ENCODE measurements at places on chromosomes 3 and 15. TPM values are rescaled to one million over a fixed set of nuclear protein-coding genes. Genes with fewer than 3 reads are reported as not detected.

Gene P2RY12
- total RNA-seq: 0.72 TPM

DNA sequence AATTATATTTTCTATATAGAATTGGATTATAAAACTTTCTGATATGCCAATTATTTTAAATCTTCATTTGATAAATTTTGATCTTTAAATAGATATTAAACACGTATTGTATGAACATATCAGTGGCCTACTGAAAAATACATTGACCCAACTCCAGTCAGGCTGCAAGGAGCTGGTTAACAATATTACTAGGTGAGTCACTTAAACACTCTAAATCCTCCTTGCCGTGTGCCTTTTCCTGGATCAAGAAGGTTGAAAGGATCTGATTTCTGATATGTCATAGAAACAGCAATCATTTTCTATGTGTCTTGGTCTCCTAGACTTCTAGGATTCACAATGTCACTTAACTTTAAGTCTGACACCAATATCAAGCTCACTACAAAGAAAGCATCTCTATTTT, 123.2 kb downstream of the TP63 start:
- DNase-seq: no peak

GRCh38 chr15:73142802-73143762, 90.8 kb downstream of the NEO1 start:
- no peak for DNase-seq

Gene GOLGA6L7
- total RNA-seq: not detected

DNA sequence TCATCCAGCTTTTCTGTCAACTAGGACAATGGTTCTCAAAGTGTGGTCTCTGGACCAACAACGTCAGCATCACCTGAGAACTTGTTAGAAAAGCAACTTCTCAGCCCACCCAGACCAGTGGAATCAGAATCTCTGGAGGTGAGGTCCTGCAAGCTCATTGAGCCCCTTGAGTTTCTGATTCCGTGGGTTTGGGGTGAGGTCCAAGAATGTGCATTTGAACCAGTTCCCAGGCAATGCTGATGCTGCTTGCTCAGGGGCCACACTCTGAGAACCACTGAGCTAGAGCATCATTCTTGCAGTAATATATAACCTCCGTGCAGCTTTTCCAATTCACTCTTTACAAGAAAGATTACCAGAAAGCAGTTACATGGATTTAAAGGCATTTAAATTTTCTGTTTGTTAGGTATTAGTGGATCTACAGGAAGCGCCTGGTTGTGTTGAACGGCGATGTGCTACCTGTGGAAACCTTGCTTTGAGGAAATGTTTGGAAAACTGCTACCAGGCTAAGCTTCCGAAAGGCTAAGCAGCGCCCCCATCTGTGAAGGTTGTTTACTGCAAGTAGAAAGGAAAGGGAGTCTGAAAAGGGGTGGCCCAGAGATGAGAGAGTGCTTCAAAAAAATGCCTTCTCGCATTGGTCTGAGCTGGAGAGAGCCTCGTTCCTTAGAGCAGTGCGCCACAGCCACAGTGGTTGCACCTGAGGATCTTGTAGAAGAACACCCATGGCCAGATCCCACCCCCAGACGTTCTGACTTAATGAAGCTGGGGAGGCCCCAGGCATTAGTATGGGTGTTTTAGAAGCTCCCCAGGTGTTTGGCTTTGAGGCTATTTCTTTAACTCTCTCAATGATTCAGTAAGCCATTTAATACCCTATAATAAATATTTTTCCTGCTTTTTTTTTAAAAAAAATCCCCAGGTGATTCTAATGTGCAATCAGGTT, 50.0 kb downstream of the RLBP1 start:
- peak; percentile 73 for DNase-seq

DNA sequence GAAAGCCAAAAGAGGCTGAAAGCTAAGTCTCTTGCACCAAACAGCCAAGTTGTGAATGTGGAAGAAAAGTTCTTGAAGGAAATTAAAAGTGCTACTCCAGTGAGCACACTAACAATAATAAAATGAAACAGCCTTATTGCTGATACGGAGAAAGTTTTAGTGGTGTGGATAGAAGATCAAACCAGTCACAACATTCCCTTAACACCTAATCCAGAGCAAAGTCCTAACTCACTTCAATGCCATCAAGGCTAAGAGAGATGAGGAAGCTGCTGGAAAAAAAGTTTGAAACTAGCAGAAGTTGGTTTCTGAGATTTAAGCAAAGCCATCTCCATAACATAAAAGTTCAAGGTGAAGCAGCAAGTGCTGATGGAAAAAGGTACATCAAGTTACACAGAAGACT, 288.8 kb upstream of the RARB start:
- DNase-seq: no peak

DNA sequence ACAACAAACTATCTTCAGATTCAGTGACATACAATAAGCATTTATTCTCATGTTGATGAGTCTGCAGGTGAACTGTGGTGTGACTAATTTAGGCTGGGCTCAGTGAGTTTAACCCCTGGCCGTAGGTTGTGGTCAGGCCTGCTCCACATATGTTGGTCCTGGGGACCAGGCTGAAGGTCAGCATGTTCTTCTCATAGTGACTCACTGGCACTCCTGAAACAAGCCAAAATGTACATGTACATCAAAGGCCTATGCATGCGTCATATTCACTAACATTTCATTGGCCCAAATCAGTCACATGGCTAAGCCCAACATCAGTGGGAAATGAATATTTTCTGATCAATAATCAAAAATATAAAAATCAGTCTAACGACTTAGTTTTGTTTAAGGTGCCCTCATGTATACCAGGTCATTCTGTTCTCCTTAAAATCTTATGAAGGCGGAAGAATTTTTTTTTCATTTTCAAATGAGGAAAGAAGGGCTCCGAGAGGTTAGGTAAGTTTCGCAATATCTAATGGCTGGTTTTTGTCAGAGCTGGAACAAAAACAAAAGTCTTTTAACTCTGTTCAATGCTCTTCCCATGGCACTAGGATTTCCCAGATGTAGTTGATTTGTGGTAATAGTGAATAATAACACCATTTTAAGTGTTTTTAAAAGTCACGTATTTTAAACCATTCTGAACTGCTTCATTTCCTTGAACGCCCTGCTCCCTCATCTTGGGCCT, 148.5 kb downstream of the MFSD1 start:
- DNase-seq: no peak

Gene ALPK3
- total RNA-seq: 2.4 TPM

DNA sequence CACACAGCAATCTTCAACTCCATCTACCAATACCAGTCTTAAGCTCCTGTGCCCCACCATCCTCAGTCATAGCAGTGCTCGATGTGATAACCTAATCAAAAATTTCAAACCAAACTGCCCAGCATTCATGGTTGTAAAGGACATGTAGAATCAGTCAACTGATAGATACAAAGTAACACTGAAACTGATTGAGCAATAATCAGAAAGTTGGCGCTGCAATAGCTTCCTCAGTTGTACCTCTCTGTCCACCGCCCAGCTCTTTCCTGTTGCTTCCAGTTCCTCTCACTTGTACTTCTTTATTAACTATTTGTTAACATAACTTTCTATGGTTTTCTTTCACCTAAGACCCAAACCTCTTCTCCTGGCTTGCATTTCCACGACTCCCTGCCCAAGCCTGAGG, 745.7 kb downstream of the PDCD6IP start:
- DNase-seq: no peak

GRCh38 chr3:139468399-139468798, 7.9 kb downstream of the RBP2 start:
- no peak for DNase-seq

- DNase-seq: peak; percentile 47
Measured at GRCh38 chr3:152574461-152575079, 260.4 kb upstream of the P2RY1 start.

Gene PEX5L
- not detected for total RNA-seq

Gene TLR9
- 0.25 TPM for total RNA-seq

GRCh38 chr3:190173426-190173825, 52.7 kb upstream of the P3H2 start:
- DNase-seq: no peak

DNA sequence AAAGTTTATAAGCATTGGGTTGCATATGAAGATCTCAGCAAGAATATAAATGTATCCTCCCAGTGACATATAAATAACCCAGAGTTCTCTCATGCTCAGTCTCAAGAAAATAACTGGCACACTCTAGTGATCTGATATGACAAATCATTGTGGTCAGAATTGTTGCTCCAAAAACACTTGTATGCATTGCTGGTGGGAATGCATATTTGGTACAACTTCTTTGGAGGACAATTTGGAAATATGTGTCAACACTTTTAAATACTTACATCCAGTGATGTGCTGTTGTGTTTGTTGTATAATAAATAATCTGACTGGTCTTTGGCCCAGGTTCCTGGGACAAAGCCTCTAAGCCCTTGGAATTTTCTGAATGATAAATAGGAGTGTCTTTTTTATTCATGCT, 66.7 kb upstream of the STT3B start:
- no peak for DNase-seq

Gene XCR1
- total RNA-seq: 0.05 TPM

DNA sequence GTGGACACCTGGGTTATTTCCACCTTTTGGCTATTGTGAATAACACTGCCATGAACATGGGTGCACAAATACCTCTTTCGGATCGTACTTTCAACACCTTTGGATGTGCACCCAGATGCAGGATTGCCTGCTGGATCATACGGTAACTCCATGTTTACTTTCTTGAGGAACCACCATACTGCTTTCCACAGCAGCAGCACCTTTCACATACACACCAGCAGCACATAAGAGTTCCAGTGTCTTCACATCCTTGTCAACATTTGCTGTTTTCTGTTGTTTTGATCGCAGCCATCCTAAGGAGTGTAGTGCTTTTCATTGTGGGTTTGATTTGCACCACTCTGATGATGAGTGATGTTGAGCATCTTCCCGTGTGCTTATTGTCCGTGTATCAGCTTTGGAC, 51.3 kb downstream of the NUP210 start:
- DNase-seq: no peak

- no peak for DNase-seq
Measured at GRCh38 chr15:39287322-39288195, 293.3 kb upstream of the THBS1 start.

Gene IMPG2
- total RNA-seq: 0.08 TPM

- DNase-seq: no peak
Measured at GRCh38 chr3:166788936-166789335, 591.2 kb downstream of the ZBBX start.

DNA sequence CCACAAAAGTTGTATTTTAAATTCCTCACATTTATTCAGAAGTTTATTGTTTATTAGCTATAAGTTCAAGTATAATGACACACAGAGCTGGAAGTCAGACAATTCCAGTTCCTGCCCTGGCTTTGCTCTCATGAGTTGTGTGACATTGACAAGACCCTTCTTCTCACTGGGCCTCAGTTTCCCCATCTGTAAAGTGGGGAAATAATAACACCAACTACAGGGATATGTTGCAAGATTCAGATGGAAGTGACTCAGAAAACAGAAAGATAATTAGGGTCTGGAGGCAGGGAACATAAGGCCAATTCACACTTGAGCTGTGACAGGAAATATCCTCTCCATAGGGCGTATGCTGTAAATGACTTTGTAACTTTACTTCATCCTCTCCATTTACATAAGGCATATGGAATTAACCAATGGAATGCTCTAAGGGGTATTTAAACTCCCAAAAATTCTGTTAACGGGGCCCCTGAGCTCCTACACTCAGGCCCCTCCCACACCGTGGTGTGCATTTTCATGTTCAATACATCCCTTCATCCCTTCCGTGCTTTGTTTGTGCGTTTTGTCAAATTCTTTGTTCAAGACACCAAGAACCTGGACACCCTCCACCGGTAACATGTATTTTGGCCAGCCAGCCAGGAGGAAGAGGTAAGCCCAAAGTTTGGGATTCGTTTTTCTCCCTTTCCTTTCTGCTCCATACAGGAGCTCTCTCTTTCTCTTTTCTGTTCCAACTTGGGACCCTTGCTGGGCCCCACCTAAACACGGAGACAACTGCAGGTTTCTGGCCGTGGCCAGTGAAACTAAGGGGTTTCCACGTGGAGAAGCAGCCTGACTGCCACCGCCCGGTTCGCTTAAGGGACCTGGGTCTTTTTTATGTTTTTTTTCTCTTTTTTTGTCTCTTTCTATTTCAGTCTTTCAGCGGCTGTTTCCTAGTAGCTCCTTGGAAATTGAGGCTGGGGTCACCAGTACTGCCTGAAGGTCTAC, 16.9 kb downstream of the CYP11A1 start:
- no peak for DNase-seq

- no peak for DNase-seq
Measured at GRCh38 chr3:155149494-155149893, 69.4 kb downstream of the MME start.

DNA sequence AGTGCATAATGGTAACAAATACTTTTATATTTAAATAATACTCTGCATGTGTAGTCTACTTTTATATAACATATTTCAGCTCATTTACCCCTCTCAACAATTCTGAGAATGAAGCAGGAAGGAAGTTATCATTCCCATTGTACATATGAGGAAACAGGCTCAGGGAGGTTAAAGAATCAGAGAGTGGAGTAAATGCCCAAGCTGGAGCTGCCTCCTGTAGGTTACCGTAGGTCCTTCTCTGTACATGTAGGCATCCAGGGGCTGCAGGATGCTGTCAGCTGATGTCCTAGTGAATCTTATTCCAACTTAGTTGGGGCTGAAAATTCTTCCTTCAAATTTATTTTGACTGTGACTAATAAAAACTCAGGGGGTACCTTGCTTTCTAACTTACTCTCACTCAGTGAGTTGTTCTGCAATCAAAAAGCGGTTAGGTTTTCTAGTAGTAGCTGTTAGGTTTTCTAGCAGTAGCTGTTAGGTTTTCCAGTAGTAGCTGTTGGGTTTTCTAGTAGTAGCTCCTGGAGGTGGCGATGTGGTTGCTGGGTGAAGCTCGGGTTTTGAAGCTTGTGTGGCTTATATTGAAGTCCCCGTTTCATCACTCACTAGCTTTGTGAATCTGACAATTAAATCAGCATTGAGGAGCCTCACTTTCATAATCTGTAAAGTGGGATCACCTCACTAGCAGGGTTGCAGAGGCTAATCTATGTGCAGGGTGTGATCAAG, 357.0 kb downstream of the NR2F2 start:
- DNase-seq: no peak

- DNase-seq: no peak
Measured at GRCh38 chr3:78163379-78163778, 1123.5 kb downstream of the ROBO2 start.

GRCh38 chr3:105752791-105753415, 115.9 kb downstream of the CBLB start:
- DNase-seq: no peak

Gene DNAH12
- total RNA-seq: 0.02 TPM

DNA sequence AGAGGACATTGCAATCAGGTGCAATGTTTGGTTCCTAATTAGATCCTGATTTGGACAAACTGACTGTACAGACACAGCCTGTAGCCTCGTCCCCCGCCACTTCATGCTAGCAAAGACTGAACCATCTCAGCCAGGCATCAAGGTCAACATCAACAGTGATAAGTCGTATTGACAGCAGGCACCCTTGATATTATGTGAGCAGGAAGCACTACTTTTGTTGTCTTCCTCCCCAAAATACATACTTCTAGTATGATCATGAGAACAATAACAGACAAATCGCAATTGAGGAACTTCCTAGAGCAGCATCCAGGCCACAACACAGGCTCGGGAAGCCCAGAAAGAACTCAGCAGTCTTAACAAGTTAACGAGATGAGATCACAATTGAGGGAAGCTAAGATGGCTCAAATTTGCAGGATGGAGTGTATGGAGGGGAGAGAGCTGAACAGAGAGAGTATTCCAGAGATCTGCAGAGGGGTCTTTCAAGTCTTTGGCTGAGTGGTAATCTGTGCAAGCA, 20.4 kb downstream of the TGM5 start:
- no peak for DNase-seq

Gene FES
- total RNA-seq: 8.8 TPM

Gene KNG1
- total RNA-seq: 1.0 TPM

- no peak for DNase-seq
Measured at GRCh38 chr3:194995334-194995733, 275.6 kb downstream of the XXYLT1 start.

Gene HIGD2B
- not detected for total RNA-seq
